SK-MEL-5 (cell line): ENCODE measurements at places on chromosomes 6 and 20. TPM values are rescaled to one million over a fixed set of nuclear protein-coding genes. Genes with fewer than 3 reads are reported as not detected.

DNA sequence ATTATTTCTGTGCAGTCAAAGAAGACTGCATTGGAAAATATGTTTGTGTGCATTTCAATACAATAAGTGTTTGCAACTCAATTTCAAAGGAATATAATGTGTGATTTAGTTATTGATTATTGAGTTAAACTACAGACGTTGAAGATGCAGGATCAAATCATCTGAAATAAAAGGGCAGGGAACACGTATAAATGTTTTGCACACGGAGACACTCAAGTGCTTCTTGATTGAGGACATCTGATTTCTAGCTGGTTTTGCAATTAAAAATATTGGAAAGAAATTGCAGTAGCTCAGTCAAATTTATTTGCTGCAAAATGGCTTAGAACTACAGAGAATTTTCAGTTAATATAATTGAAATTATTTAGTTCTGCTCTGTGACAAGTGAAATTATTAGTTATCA is 412.7 kb downstream of the UTRN start:
- DNase-seq = no peak

- no peak for DNase-seq
Observed at GRCh38 chr6:108608453-108609275, 47.9 kb downstream of the FOXO3 start.

- no peak for DNase-seq
Observed at GRCh38 chr6:21769968-21770367, 176.4 kb downstream of the SOX4 start.

DNA sequence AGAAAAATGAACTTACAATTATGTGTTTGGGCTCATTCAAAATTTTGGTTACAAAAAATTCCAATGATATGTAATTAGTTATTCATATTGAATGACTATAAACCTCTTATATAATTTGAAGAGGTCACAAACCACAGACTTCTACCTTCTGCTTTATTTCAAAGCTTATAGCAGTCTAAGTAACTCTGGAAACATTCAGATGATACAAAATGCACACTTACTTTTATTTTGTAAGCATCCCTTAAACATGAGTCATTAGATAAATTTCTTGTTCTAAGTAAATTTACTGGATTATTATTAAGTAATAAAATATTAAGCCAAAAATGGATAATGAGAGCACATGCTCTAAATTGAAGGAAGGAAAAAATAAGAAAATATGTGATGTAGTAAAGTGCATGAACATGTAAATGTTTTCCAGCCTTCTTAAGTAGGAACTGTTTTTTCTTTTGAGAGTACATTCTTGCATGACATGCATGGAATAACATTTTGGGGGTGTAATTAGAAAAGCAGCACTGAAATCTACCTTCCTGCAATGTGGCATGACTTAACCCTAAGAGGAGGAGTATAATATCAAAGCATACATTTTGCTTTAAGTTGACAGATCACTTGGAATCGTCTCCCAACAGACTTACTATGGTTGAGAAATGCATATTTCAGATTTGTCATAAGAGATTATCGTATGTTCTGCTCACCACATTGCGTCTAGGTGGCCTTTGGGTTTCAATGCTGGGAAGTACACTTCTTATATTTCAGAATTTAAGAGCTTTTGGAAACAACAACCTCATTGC is 372.7 kb upstream of the HSF2 start:
- DNase-seq = no peak

- no peak for DNase-seq
Observed at GRCh38 chr20:61924858-61925554, 140.7 kb downstream of the TAF4 start.

- DNase-seq = no peak
Observed at GRCh38 chr20:6719369-6719721, 48.1 kb upstream of the BMP2 start.

DNAH8 gene
- total RNA-seq = under 0.01 TPM in 1 of 2 replicates, not detected in the other
